Skin of body (tissue), 3 donors: ENCODE measurements at places on chromosomes 7 and 10.

- DNase-seq: no peak
Observed at GRCh38 chr7:157657741-157658740, 321.2 kb downstream of the DNAJB6 start.

DNA sequence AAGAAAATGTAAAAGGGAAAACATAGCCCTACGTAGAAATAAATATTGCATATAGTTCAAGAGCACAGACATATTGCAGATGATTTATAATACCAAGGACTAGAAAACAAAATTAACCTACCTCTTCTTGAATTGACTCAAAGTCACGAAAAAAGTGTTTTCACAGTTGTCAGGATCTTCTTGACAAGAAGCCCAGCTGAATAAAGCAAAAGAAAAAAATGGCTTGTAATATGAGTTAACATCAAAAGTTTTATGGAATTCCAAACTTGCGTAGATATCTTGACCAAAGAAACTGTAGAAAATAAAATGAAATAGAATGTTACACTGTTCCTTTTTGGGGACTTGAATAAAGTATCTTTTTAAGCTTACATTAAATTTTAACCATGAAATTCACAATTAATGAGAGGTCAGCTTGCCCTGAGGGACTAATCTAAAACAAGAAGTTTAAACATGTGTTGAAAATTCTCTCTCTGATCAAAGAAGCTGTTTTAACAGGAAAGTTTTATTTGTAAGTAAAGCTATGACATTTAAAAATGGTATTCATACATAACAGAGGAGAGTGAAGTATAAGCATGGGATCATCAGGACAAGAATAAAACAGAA, 133.1 kb upstream of the SEMA3C start:
- no peak for DNase-seq

DNA sequence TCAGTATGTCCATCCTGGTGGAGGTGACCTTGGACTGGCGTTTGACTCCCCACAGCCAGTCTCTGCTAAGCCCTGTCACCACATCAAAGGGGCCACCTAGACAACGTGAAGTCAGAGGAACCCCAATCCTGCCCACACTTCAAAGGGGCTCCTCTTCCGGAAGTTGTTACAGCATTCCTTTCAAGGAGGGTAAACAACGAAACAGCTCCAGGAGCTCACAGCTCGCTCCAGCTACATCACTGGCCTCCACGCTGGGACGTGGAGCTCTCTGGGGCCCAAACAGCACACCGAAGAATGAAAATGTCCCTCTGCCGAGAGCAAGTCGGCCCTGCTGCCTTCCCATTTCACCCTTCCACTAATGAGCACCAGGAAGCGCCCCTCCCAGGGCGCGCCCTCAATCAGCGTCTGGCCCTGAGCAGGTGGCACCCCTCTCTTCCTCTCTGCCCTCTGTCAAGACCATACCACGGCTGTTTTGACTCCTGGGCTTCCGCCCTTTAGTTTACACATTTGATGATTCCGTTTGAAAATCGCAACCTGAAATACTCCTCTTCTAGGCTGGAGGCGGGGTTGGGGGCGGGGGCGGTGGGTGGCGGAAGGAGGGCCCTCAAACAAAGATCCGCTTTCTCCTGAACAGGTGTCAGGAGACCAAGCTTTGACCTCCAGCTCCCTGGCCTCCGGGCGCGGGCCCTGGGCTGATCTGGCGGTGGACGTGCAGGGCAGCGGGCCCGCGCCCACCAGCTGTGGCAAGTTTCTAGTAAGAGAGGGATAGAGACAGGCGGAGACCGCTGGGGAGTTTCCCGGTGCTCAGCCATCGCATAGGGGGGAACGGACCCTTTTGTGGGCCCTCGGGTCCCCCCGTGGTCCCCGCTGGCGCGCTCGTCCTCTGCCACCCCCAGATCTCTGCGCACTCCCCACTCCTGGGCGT, 53.1 kb upstream of the KDM7A start:
- no peak for DNase-seq

- no peak for DNase-seq
Observed at GRCh38 chr7:66205741-66206090, 582 bp downstream of the TPST1 start.

- DNase-seq: no peak
Observed at GRCh38 chr7:48384180-48384752, 213.0 kb downstream of the ABCA13 start.

- DNase-seq: no peak
Observed at GRCh38 chr7:99235925-99236324, 28.0 kb upstream of the KPNA7 start.

DNA sequence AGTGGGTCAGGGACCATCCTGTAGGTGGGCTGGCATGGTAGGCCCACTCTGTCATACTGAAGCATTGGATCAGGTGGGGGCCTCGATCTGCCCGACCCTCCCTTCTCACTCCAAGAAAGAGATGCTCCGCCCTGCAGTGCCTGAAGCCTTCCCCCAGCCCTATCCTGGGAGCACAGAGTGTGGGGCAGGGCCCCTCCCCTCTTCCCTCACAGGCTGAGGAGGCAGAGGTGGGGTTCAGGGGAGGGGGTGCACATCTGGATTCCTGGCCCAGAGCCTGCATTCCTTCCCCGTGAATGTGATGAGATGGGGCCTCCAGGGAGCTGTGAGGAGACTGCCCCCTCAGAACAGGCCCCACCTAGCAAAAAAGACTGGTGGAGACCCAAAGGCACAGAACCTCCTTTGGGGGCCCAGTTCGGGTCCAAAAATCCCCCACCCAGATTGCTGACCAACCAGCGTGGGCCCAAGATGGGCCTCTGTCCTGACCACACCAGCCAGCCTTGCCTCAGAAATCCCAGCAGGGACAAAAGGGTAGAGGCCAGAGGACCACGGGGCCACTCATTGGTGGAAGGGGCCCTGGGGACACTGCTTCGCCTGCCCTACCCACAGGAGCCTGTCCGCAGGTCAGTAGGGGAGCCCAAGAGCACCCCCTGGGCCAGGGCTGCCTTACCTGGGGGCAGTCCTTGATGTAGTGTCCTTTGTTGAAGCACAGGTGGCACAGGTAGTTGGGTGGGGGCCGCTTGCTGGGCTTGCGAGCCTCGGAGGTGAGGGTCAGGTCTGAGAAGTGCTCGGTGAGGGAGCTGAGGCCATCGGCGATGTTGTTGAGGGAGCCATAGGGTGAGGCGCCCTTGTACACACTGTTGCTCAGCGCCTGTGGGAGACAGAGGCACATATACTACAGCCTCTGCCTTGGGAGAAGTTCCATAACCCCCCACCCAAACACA, 13.3 kb downstream of the ZCCHC24 start:
- peak; percentile 74 for DNase-seq

DNA sequence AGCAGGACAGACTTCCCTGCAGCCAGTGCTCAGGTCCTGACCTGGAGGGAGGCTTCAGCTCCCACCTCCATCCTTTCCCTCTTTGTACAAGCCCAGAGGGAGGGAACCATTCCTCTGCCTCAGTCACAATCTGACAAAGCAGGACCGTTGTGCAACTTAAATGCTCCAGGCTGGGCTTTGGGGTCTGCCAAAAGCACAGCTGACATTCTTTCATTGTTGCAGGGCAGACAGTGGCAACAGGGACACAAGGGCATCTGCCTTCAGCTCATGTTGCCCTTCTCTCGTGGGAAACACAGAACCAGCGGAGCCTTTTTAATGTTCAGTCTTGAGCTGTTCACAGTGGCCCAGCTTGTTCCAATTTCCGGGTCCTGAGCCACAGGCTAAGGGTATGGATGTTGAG, 155.7 kb upstream of the TNS3 start:
- DNase-seq: no peak
